Stimulated activated CD4-positive, alpha-beta T cell treated with anti-CD3 and anti-CD28 coated beads, TNF-alpha, amount 100 ng/mL, for 1 hour (primary cell): ENCODE measurements at places on chromosomes 7 and 10.

DNA sequence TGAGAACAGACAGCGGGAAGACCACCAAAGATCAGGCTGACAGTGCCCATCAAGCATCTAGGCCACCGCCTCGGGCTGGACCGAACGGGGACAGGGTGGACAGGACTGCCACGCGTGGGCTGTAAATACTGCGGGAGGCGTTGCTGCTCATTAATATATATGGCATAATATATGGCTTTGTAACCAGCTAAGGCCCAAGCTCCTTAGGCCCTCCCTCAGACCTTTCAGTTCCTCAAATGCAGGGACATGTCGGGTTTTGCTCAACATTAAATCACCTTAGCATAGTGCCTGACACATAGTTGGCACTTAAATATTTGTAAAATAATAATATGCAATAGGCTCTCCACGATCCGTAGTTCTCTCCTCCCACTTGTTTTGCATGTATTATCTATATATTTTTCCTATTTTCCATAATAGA, 402 bp upstream of the TMEM168 start:
- no peak for DNase-seq

DNA sequence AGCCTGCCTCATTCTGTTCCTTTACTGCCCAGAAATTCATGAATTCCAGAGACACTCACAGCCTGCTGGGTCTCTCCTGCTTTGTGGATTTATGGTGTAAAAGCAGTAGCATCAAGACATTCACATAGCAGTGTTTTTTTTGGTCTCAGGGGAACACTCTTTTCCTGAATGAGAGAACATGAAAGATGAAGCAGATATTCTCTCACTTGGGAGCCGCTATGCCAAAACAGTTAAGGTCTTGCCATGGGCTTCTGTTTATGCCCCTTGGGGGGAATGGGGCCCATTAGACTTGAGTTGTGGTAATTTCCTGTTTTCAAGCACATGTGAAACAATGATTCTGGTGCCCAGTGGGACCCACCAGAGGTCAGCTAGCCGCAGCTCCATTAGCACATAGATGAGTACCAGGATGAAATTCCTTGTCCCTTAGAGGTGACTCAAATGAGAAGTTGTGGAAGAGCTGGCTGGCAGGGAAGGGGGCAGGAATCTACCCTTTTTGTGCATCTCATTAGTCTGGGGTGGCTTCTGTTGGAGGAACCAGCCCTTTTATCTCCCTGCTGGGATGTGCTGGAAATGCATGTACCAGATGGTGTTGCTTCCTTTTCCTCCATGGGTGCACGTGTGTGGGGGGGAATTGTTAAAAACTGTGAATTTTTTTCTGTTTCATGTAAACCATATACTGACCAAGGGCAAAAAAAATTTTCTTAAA, 13.3 kb downstream of the BMPER start:
- no peak for DNase-seq

- DNase-seq: no peak
Observed at GRCh38 chr10:113610631-113611601, 52.9 kb downstream of the NRAP start.

DNA sequence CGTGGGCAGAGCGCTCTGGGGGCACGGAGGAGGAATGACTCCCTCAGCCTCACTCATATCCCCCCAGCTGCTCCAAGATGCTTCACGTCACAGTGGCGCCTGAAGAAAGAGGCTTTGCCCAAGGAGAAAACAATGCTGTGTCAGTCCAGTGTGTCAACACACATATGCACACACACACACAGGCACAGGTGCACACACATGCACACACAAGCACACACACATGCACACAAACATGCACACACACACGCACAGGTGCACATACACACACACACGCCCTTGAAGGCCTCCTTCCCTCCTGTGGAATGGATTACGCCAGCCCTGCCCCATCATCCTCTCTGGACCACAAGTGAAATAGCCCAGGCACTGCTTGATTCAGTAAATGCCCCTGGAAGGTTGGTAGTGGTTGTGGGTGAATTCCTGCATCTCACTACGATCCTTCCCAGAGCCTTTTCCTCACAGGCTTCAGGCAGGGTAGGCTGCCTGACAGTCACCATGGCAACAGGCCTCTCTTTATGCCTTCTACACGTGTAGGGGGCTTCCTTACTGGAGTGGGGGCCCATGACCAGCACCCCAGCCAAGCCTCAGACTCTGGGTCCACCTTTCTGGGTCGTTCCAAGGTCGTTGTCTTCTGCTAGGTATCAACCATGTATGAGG, 371.5 kb upstream of the PODXL start:
- DNase-seq: no peak

- no peak for DNase-seq
Observed at GRCh38 chr10:79023240-79024162, 45.3 kb upstream of the ZMIZ1 start.
